T follicular helper cell (primary cell): ENCODE measurements at places on chromosomes 11 and 22.

GRCh38 chr22:38865201-38866023 is 6.6 kb downstream of the CBX6 start:
- DNase-seq = no peak

DNA sequence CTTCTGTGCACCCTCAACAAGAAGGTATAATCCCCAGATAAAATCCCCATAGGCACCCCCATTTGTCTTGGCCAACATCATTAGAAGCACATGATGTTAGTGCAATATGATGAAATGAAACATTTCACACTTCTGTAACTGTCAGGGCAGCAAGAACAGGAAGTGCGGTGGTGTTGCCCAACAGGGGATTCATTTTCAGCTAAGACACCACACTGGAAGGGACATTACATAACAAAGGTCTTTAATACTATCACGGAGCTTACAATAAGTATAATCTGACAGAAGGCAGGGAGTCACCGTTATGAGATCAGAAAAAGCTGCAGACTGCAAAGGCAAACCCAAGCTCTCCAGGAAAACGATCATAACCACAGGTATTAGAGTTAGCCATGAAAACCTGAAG is 2.0 kb downstream of the OR52W1 start:
- no peak for DNase-seq

GRCh38 chr11:63564056-63564774 is 1.0 kb upstream of the PLAAT2 start:
- DNase-seq = no peak

- DNase-seq = no peak
These were observed 1383.2 kb downstream of the BRD1 start for GRCh38 chr22:48444320-48445112.

DNA sequence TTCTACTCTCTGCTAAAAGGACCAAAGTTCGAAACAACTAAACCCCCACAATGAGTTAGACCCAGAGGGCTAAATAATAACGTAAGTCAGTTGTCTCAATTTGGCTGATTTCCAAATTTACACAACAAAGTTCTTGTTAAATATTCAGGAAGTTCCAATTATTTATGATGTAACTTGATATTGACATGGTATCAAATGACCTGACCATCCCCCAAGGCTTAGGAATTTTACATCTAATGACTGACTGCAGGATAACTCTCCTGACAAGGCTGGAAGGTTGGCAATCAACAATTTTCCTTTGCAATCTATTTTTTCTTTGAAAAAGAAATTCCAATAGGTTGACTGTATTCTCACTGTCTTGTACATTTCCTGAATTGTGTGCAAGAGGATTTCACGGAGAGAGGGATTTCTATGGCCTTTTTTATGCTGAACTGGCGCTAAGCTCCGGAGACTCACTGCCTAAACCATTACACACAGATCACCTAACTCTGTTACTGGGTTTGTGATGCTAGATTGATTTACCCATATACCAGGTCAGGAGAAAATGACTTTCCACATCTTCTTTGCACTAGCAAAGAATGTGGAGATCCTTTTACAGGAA is 9.6 kb upstream of the CDON start:
- no peak for DNase-seq

DNA sequence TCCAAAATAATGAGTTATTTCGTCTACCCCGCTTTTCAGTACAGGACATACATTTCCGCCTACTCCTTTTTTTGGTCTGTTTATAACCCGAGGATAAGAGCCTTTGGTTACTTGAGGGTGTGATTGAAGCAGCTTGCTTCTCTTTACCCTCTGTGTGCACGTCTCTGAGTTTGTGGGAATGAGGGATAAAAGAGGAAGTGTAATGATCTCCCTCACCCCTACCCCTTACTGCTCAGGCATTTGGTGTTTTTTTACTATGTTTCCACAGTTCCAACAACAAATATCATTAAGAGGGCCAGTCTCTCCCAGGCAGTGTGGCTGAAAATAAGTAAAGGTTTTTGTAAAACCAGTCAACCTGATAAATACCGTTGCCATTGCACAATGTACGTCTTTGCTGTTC is 83.2 kb upstream of the GAL start:
- DNase-seq = no peak

- DNase-seq = no peak
These were observed 127.3 kb downstream of the MORC2 start for GRCh38 chr22:30841273-30841672.

DNA sequence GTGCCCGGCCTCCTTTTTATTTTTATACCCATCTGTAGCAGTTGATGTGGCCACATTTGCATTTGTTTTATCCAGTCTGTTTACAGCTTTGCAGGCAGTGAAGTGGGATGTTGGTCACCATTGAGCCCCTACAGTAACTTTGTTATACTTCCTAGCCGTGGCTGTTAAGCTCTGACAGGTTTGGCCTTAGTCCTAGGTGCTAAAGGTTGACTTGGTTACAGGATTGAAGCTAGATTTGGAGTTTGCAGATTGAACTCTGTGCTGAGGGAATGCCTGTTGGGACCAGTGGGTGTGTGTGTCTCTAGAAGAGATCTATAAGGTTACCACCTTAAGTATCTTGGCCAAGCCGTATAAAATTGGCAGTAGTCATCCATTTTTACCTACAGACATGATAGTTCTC is 91.2 kb downstream of the PPP6R3 start:
- DNase-seq = no peak
